NCI-H1436 (cell line): ENCODE measurements at places on chromosomes 2 and 18.
A peak's percentile ranks its signal among the peaks of the same experiment; 100 is the strongest.

GRCh38 chr18:45870419-45870818 lies 44.9 kb downstream of the SIGLEC15 start:
- no peak for DNase-seq

GRCh38 chr2:40458271-40458794 lies 6.4 kb upstream of the SLC8A1 start:
- no peak for DNase-seq

DNA sequence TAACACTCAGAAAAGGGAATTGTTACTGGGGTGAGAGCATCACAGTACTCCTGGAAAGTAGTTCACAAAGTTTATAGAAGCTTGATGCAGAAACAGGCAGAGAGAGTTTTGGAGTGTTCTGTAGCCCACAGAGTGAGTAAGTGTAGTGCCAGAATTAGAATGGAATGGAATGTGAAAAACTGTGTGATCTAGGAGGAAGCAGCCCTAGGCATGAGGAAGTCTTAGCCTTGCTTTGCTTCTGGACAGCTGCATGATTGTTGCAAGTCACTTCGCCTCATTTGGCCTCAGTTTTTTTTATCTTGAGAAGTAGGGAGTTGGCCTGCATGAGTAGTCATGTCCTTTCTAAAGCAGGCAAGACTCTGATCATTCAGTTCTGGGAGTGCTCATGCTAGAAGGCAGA lies 10.9 kb downstream of the SERPINB12 start:
- no peak for DNase-seq

DNA sequence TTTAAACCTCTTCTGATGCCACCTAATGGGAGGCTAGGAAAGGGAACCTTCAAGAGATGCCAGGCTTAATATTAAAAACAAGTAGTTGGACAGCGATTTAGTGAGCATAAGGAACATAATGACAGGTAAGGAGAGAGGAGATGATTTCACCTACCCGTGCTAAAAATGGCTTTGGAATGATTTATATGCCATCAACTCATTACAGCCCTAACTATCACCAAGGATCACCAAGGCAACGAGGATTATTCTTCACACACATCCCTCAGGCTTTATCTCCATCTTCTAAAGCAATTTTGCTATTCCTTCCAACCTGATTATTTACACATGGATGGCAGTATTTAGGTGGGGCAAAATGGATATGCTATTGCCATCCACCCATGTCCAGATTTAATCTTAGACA lies 237.8 kb downstream of the DCC start:
- no peak for DNase-seq

DNA sequence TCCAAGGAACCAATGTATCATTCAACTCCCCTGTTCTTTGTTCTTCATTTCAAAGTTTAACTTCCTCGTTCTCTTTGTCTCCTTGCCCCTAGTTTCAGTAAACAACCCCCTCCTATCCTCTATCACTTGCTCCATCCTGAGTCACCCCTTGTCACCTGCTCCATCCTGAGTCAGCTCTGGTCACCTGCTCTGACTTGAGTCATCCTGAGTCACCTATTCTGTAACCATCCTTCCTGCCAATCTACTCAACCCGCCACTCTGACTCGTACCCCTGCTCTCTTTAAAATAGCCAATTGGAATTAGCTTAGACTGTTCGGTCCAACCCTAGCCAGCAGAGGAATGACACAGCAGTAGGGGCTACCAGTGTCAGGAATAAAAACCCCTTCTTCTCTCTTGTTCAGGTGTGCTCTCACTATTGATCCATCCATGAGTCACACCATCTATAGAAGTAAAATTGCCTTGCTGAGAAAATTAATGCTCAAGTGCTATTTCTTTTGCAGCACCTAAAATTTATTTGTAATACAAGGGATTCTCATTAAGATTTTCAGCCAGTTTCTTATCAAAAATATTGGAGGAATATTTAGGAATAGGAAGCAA lies 326.8 kb downstream of the AKAIN1 start:
- DNase-seq, result no peak

GRCh38 chr2:105636109-105636740 lies 108.5 kb upstream of the NCK2 start:
- no peak for DNase-seq

GRCh38 chr2:17625446-17625845 lies 85.0 kb downstream of the VSNL1 start:
- no peak for DNase-seq

- no peak for DNase-seq
Measured at GRCh38 chr2:195861821-195862220, 204.8 kb downstream of the SLC39A10 start.

DNA sequence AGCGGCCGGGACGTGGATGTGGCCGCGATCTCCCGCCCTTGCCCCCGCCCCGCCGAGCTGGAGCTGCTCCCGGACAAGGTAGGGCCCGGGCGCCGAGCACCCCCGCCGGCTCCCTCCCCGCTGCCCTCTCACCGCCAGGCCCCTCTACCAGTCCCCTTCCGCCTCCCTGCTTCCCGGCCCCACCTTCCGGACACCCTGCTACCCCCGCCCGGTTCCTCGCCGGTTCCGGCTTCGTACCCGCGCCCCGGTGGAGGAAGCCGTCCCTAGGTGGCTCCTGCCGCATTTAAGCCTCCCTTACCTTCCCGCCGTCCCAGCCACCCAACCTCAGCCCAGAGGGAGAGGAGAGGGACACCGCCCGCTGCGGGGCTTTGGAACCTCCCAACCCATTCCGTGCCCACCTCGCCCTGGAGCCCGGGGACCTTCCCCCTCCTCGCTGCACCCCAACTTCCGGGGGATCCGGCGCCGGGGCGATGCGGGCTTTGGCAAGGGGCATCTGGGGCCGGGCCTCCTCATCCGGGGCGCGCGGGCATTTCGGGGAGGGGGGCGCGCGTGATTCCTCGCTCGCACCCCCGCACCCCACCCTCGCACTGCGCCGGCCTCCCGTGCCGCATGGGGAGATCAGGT lies 475 bp downstream of the B3GNT2 start:
- DNase-seq, result no peak

DNA sequence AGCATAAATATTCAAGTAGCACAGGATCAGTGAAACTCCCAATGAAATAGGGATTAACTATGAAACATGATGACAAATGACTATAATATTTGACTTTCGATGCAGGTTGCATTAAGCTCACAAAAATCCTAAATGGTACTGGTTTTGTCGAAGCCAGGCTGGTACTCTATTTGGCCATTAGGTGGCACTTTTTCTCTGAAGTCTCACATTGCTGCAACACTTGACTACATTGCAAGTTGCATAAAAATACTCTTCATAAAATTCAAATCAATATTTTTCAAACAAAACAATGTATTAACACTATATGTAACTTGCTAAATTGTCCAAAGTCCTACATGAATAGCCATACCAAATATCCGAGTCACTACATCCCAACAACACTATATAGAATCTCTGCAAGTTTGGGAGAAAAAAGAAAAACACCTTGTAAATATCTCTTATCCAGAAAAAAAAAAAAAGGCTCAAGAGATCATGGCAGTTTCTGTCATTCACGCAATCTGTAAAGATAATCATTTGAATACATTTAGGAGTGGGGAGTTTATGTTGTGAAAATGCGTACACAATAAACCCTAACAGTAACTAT lies 9.5 kb downstream of the RTTN start:
- DNase-seq, result no peak

DNA sequence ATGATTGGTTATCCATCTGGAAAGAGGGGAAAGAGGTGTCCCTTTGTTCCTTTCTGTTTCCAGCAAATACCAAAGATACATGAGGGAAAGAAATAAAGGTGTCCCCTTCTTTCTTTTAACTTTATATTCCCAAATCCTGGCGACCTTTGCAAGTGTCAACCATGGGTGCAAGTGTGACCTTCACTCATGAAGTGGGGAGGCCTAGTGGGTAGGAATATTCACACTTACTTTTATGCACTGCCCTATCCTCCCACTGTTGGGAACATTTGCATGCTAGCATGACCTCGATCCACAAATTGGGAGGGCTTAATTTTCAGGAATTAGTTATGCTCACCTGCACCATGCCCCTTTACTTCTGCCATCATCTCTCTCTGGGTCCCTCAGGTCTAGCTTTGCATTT lies 70.2 kb upstream of the ZNF804A start:
- DNase-seq, result no peak

- no peak for DNase-seq
Measured at GRCh38 chr2:30404319-30405259, 42.5 kb upstream of the LCLAT1 start.

GRCh38 chr18:76474824-76475223 lies 20.2 kb downstream of the ZNF516 start:
- no peak for DNase-seq

DNA sequence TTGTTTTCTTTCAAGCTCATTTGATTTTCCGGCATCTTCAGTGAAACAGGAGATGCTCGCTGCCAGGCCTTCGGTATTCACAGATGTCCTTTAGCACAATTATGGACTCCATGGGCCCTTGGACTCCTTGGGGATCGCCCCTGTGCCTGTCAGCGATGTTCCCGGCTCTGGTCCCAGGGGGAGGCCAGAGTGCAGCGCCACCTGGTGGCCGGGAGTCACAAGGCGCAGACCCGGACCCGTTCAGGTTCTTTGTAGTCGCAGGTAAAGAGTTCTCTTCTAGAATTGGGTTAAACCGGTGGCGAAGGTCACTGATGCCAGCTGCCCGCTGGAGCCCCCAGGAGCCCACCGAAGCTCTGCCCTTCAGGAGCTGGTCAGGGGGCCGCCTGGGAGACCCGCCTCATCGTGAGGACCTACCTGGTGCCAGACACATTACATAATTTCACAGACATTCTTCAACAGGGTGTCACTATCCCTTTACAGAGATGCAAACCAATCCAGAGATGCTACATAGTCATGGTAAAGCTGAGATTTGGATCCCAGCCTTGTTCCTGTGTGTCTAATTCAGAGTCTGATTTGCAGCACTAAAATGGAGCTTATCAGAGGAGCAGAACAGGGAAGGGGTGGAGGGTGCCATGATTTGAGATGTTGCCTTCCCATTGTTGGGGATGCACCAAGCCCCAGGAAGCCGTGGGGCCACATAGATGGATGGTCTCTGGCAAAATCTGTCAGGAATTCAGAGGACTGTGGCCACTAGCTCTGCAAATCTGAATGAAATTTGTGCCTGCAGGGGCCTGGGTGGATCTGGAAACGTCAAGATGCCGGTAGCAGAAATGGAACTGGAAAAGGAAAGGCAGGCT lies 6.0 kb upstream of the INPP5D start:
- peak; percentile 46 for DNase-seq

GRCh38 chr2:32450851-32451250 lies 94.0 kb downstream of the BIRC6 start:
- DNase-seq, result no peak

DNA sequence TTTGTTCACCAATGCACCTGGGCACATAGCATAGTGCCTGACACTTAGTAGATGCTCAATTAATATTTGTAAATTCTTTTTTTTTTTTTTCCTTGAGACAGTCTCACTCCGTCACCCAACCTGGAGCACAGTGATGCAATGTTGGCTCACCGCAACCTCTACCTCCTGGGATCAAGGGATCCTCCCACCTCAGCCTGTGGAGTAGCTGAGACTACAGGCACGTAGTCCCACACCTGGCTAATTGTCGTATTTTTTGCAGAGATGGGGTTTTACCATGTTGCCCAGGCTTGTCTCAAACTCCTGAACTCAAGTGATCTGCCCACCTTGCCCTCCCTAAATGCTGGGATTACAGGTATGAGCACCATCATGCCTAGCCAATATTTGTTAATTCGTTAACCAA lies 23.2 kb upstream of the LPIN2 start:
- no peak for DNase-seq

GRCh38 chr18:26059357-26059756 lies 31.1 kb downstream of the SS18 start:
- no peak for DNase-seq

DNA sequence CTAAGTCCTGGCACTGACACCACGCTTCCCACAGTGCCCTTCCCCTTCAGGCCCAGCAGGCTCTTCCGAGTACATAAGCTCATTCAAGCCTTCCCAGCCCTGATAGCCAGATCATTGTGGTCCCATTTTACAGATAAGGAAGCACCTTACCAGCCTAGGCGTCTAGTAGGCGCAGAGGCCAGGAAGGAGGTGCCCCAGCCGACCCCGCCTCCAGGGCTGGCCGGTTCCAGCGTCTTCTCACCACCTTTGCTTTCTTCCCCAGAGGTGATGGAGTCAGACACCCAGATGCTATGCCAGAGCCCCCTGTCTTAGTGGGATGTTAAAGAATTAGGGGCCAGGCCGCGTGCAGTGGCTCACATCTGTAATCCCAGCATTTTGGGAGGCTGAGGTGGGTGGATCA lies 28.9 kb upstream of the EFHD1 start:
- no peak for DNase-seq
